Activated T-helper 9 cell treated with anti-CD3 and anti-CD28 coated beads, Interleukin-2, amount 50 U/mL, for 16 hours (primary cell): ENCODE measurements at places on chromosomes 4 and X.
A peak's percentile ranks its signal among the peaks of the same experiment; 100 is the strongest.

- DNase-seq, result no peak
Observed at GRCh38 chr4:151206241-151207005, 70.5 kb upstream of the PRSS48 start.

- no peak for DNase-seq
Observed at GRCh38 chr4:85243857-85244256, 231.1 kb upstream of the ARHGAP24 start.

DNA sequence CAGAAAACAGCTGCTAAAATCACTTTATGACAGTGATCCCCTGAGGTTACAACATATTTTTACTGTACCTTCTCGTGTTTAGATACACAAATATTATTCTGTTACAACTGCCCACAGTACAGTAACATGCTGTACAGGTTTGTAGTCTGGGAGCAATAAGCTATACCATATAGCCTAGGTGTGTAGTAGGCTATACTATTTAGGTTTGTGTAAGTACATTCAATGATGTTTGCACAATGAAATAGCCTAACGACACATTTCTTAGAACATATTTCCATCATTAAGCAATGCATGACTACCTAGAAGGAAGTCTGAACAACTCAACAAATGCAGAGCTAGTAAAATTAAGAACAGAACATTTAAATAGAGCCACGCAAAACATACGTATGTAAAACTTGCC is 112.7 kb downstream of the ZAR1 start:
- no peak for DNase-seq

DNA sequence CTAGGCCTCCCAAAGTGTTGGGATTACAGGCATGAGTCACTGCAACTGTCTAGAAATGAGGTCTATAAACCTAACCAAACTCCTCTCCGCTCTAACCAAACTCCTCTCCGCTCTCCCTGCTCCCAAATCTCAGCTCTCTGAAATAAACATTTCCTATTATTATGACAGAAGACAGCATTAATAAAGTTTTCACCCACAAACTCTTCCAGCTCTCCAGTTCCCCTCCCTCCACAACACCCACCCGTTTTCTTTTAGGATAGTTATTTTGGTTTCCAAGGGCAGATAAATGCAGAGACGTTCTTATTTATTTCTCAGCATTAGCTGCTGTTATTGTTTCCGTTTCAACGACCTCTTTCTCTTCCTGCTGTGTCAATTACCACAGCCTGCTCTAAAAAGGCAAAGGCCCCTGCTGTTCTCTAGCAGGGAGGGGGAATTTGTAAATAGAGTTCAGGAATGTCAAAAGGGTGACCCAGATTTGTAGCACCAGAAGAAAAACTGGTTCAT is 13.3 kb upstream of the SCD5 start:
- no peak for DNase-seq

GRCh38 chr4:103036169-103036568 is 16.7 kb upstream of the SLC9B1 start:
- no peak for DNase-seq

DNA sequence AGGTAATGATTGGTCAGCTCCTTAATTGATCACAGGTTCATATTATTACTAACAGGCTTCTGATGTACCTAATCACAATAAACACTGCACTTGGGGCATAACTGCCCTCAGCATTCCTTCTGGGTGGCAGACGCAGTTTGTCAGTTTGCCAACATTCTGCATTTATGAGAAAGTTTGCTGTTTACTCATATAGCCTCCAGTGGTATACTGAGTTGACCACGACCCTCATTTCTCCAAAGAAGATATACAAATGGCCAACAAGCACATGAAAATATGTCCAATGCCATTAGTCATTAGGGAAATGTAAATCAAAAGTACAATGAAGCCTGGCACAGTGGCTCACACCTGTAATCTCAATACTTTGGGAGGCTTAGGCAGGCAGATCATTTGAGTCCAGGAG is 26.3 kb downstream of the EFHC2 start:
- DNase-seq, result no peak

GRCh38 chr4:157521906-157522305 is 301.4 kb downstream of the GRIA2 start:
- DNase-seq, result no peak

DNA sequence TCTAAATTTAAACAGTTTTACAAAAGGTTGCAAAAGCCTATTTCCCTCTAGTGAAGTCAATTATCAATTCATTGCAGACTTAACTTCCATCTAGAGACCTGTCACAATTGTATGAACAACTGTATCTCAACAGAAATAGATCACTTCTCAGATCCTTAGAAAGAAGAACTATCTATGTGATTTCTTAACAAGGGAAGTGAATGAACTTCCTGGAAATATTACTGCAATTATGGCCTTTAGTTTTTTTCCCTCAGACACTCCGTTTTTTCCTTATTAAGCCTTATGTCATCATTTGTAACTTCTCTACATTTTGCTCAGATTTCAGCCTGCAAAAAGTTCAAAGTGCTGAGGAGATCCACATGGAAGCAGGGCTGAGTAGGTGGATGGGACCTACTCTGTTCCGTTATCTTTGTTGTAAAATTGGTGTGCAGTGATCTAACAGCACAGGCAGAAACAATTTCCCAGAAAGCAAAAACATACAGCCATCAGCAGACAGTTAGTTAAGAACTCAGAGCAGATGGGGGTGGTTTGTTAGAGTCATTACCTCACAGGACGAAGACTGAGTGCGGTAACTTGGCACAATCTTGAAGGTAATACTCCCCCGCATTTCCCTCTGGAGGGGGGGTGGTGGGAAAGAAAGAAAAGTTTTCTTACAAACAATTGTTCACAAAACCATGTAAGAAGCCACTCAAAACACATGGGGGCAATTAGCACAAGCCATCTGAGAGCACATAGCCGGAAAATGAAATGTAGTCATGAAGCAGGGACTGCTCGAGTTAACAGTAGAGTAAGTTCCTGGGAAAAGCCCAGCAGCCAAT is 112.3 kb downstream of the NYX start:
- peak; percentile 4 for DNase-seq

GRCh38 chr4:184937030-184937710 is 81.1 kb upstream of the HELT start:
- DNase-seq, result no peak

DNA sequence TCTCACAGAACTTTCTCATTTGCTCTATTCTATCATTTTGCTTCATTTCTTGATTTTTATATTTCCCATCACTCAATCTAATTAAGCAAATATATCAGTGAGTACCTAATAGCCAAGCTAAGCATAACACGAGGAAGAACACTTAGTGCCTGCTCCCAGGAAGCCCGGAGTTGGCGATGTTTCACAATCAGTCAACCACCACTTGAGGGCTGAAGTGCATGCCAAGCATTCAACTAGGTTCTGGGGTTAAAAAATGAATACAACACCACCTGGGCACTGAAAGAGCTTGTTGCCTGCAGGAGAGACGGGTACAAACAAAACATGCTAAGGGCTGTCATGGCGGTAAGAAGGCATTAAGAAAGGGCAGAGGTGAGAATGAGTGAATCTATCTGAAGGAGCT is 47.5 kb downstream of the UCHL1 start:
- no peak for DNase-seq

- no peak for DNase-seq
Observed at GRCh38 chr4:7121866-7122653, 54.2 kb upstream of the GRPEL1 start.

GRCh38 chrX:154138857-154139256 is 5.2 kb upstream of the OPN1LW start:
- DNase-seq, result no peak

DNA sequence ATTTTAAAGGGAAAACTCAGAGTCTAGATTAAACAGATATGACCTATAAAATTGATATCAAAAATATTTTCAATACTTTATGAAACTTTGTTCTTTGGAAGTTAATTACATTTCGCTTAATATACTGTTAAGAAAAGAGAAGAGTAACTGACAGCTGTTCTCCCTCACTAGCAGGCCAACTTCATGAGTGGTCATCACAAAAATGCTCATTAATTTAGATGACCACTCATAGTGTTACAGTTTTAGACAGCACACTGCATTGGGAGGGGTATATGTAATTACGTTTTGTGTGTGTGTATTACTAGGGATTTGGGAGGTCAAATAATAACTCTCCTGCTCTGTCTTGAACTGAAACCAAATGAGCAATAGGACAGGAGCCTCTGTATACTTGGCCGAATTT is 80.2 kb upstream of the EDNRA start:
- DNase-seq, result no peak

DNA sequence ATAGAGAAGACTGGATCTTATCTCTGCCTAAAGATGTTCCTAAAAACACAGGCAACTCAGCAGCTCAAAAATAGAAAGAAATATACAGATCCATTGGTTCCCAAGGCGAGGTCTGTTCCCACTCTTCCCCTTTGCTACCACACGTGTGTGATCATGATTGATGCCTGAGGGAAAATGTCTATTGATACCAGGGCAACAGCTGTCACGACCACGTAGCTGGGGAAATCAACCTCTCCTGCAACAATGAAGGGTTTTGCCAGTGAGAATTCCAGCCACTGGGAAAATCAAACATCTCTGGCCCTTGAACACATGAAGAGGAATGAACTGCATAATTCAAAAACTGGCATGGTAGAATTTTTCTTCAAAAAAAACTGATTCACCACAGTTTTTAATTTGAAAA is 131.0 kb upstream of the MAP3K15 start:
- DNase-seq, result no peak

DNA sequence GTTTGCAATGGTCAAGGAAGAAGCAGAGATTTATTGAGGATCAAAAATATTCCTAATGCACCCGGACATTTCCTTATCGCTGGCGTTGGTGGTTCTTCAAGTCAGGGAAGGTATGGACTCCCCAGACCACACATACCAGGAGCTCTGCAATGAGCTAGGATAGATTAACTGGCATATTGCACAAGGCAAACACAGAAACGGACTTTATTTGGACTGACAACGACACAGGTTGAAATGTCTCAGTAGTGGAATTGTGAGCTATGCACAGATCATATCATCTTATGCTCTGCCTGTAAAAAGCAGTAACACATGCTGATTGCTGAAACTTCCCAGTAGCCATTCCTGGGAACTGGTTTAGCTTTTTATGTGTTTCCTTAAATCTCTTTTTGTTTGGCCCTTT is 1.7 kb downstream of the TSPAN7 start:
- no peak for DNase-seq

DNA sequence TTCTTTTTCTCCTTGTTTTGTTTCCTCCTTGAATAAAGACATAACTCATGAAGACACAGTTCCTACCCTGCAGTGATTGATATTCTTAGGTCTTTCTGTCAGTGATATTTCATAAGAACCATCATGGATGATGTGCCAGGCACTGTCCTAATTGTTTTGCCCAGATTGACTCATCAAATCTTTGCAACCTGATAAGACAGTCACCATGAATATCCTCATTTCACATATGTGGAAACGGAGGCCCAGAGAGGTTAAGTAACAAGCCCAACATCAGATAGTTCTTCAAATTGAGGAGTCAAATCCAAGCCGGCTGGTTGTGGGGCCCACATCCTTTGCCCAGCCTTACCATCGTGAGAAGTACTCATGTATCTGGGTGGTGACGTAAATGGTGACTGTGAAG is 69.9 kb downstream of the SEL1L3 start:
- DNase-seq, result no peak

DNA sequence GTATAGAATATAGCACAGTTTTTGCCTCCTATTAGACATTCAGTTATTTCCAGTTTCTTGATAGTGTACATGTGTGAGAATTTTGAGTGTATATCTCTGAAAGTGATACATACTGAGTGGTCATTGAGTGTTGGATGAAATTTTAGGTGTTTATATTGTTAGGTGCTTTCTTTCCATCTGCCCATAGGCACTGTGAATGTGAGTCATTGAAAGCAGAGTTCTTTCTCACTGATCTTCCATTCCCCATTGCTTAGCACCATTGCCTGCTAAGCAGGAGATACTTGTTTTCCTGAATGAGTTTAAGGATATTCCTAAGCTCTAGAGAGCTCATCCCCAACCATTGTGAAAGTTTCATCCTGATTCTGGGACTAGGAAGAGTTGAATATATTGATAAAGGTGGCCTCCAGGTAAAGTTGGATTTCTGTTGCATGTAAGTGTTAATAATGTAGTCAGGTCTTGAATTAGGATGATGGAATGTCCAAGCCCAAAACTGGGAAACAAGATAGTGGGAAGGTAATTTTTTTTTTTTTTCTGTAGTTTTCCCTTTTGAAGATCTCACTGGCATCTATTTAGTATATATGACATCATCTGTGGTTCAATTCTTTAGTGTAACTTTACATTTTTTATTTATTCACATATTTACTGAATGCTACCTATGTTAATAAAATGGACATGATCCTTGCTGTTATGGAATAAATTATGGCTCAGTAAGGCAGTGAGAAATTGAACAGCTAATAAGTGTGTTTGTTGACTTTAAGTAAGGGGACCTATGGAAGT is 22.1 kb downstream of the UBE2K start:
- no peak for DNase-seq

GRCh38 chr4:1207603-1208265 is 35.4 kb upstream of the SPON2 start:
- DNase-seq, result no peak

DNA sequence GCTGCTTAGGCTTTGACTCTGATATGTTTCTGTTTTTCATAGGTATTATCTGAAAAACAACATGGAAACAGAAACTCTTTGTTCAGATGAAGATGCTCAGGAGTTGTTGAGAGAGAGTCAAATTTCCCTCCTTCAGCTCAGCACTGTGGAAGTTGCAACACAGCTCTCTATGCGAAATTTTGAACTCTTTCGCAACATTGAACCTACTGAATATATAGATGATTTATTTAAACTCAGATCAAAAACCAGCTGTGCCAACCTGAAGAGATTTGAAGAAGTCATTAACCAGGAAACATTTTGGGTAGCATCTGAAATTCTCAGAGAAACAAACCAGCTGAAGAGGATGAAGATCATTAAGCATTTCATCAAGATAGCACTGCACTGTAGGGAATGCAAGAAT is 238.6 kb downstream of the RAPGEF2 start:
- DNase-seq, result no peak

GRCh38 chr4:159016593-159017024 is 86.3 kb upstream of the RAPGEF2 start:
- no peak for DNase-seq

GRCh38 chr4:174928174-174928573 is 10.0 kb downstream of the ADAM29 start:
- no peak for DNase-seq

DNA sequence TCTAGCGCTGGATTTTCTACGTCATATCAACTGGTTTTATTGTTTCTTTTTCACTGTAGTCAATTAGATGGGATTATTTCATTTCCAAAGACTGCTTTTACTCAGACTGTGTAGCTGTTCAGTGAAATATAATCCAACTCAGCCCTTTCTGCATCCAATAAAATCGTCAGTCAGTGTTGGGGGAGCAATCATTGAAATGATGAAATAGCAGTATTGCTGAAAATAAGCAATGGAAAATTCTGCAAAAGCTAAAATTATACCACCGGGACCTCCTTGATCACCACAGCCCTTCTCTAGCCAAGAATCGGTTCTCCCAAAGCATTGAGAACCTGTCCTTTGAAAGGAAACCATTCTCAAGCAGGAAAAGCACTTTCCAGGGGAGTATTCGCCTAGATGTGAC is 243.1 kb upstream of the TENM3 start:
- DNase-seq, result no peak

- no peak for DNase-seq
Observed at GRCh38 chrX:31178064-31178768, 106.4 kb upstream of the FTHL17 start.
